ENCODE measurements at places on chromosomes 12 and 14. TPM values are rescaled to one million over a fixed set of nuclear protein-coding genes. Genes with fewer than 3 reads are reported as not detected.
A peak's percentile ranks its signal among the peaks of the same experiment; 100 is the strongest.

KRT2 gene
- 0.23 TPM for total RNA-seq

DNA sequence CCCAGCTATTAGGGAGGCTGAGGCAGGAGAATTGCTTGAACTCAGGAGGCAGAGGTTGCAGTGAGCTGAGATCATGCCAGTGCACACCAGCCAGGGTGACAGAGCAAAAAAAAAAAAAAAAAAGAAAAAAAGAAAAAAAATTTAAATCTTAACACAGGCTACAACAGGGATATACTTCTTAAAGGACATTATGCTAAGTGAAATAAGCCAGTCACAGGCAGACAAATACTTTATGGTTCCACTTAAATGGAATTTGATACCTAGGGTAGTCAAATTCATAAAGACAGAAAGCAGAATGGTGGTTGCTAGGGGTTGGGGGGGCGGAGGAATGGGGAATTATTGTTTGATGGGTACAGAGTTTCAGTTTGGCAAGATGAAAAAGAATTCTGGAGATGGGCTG, 14.8 kb upstream of the PPTC7 start:
- no peak for DNase-seq

GRCh38 chr12:116164250-116165035, 113.0 kb downstream of the MED13L start:
- DNase-seq, result no peak

DNA sequence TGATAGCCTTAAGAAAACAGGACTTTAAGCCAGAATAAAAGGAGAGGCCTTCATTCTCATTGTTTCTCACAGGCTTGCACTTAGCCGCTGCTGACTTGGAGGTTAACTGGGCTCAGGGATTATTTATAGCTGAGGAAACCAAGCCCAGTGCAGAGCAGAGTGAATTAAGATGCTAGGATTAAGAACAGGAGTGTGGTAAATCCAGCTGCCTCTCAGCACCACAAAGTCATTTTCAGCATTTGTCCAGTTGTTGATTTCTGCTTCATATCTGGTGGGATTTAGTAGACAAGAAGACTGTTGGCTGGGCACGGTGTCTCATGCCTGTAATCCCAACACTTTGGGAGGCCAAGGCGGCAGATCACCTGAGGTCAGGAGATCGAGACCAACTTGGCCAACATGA, 14.3 kb upstream of the KRT73 start:
- DNase-seq, result no peak

DNA sequence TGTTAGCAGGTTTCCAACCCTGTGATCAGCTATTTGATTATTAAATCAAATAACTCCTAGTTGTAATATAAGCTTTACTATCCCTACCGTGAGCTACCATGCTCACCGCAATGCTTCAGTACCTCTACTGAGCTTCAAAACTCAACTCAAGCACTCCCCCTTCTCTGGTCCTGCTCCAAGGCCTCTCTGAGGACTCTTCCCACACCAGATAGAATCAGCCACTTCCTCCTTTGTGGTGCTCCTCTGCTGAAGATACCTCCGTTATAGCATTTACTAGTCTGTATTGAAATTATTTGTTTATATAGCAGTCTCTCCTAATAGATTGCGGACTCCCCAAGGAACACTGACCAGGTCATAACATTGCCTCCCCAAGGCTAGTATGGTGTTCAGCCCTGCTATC, 17.5 kb downstream of the AREL1 start:
- DNase-seq, result no peak

FGD6 gene
- total RNA-seq, result 0.69 TPM

KRT72 gene
- total RNA-seq, result 8.4 TPM

C14orf132 gene
- total RNA-seq, result 18.2 TPM

- DNase-seq, result no peak
These were observed 280.0 kb upstream of the RTL1 start for GRCh38 chr14:101183376-101184103.

PLEKHG7 gene
- total RNA-seq, result not detected

- DNase-seq, result no peak
These were observed 209.5 kb upstream of the STXBP6 start for GRCh38 chr14:25259470-25259869.

SLC2A14 gene
- 3.5 TPM for total RNA-seq

- no peak for DNase-seq
These were observed 5.5 kb downstream of the HOXC5 start for GRCh38 chr12:54038284-54038870.

MAPKAPK5 gene
- 68.1 TPM for total RNA-seq

GRCh38 chr14:96576937-96577336, 74.8 kb downstream of the PAPOLA start:
- DNase-seq, result no peak

- DNase-seq, result no peak
These were observed 47.0 kb upstream of the KCNH3 start for GRCh38 chr12:49491823-49492222.

DNA sequence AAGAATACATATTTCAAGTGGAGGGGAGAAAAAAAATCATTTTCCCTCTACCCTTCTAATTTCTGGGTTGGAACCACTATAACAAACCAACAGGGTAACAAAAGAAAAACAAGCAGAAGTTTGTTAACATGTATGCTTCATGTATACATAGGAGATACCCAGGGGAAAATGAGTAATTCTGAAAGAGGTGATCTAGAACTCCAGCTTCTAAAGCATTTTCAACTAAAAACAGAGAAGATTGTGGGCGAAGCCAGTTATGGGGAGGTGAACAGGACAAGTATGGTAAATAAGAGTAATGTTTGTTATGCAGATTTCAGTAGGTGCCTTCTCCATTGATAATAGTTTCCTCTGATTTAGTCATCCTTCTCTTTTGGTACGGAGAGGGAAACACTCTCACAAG, 16.7 kb downstream of the FNTB start:
- no peak for DNase-seq

- DNase-seq, result no peak
These were observed 186.8 kb downstream of the BTG1 start for GRCh38 chr12:91958816-91959215.

CAPS2 gene
- total RNA-seq, result 5.8 TPM

ADAM21 gene
- not detected for total RNA-seq

DNA sequence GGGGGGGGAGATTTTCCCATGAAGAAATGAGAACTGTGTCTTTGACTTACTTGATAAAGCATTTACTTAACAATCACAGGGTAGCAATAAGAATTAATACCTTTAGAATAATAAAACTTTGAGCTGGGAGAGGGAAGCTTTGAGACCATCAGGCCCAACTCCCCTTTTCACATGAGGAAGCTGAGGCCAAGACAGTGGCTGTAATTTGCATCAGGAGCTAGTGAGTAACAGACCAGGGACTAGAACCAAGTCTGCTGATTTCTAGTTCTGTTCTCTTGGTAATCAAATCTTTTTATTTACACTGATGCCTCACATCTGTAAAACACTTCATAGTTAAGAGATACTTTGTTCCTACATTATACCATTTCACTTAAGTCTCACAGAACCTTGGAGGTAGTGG, 28.7 kb downstream of the TTC8 start:
- no peak for DNase-seq

- no peak for DNase-seq
These were observed 334.5 kb downstream of the IPO8 start for GRCh38 chr12:30361145-30361544.

GRCh38 chr14:47226877-47227520, 448.4 kb downstream of the MDGA2 start:
- no peak for DNase-seq

DNA sequence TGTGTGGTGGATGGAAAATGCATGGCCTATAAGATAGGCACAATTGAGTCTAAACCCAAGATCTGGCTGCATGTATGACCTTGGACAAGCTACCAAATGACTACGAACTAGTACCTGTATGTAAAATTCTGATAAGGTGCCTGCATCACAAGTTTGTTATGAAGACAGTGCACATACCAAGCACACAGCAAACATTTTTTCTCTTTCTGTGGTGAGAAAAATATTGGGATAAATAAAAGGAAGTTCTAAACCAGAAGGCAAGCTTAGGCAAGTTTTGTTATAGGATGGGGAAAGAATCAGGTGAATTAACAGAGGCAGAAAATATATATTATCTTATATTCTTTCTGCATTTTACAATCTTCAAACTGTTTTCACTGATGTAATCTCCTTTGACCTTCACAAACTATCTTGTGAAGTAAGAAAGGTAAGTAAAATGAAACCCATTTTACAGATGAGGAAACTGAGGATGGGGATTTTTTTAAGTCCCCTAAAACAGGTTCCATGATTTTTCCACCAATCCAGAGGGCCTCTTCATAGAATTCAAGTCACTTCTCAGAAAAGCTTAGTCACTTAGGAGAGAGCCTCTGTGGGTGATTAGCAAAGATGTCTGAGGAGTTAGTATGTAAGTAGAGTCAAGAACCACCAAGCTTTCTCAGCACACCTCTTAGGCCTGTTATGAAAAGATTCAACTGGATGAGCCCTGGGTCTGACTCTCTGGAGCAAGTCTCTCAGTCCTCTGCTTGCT, 132.0 kb upstream of the RAP1B start:
- no peak for DNase-seq

GRCh38 chr14:52706286-52706685, 714 bp upstream of the PSMC6 start:
- DNase-seq, result peak; percentile 75

B4GALNT3 gene
- total RNA-seq, result 2.1 TPM

REC8 gene
- 30.5 TPM for total RNA-seq

RGS6 gene
- total RNA-seq, result 0.32 TPM

DNA sequence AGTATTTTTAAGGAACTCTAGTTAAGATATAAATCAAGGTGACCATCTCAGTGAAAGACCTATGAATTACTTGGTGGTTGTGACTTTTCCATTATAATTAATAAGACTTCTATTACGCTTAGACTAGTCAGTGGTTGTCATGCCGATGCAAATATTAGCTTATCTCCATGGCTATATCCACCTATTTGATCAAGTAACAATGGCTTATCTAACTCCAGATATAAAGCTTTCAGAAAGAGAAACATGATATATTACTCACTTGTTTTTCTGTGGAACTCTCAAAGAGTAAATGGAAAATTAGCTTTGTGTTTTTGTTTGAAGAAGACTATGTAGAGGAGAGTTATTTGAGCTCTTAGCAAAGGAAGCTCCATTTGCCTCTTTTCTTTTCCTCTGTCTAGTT, 323.8 kb upstream of the DCN start:
- DNase-seq, result no peak

DNA sequence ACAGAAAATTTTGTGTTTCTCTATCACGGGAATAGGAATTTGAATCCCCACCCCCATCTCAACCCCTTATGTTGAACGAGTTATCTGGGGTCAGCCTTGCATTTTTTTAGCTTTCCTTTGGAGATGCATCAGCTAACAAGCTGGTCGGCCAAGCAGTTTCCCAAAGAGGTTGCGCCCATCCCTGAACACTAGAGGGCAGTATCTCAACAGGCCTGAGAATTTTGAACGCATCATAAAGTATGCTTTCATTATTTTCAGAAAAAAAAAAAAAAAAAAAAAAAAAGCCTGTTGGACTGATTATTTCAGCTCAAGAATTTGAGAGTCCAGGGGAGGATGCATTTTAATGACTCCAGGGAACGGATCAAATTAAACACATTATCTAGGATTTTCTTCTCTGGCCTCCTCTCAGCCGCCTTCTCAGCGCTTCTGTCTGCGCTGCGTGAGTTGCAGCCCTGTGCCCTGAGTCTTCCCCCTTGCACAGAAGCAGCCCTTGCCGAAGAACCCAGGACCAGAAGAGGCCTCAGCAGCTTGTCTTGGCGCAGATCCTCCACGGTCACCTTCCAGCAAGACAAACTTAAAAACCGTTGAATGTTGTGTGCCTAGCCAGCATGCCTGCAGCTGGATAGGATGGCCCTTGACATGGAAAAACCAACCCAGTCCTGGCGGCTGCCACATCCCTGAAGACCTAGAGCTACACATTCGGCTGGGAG, 76.6 kb upstream of the GZMB start:
- peak; percentile 51 for DNase-seq

SUSD6 gene
- 61.5 TPM for total RNA-seq

EML1 gene
- total RNA-seq, result 0.22 TPM

- no peak for DNase-seq
These were observed 85.6 kb downstream of the CCDC92 start for GRCh38 chr12:123886931-123887582.

GRCh38 chr12:49537752-49538509, 899 bp upstream of the KCNH3 start:
- no peak for DNase-seq
